ENCODE measurements at places on chromosomes 6 and 20. TPM values are rescaled to one million over a fixed set of nuclear protein-coding genes. Genes with fewer than 3 reads are reported as not detected.

Gene OPRM1
- not detected for total RNA-seq

DNA sequence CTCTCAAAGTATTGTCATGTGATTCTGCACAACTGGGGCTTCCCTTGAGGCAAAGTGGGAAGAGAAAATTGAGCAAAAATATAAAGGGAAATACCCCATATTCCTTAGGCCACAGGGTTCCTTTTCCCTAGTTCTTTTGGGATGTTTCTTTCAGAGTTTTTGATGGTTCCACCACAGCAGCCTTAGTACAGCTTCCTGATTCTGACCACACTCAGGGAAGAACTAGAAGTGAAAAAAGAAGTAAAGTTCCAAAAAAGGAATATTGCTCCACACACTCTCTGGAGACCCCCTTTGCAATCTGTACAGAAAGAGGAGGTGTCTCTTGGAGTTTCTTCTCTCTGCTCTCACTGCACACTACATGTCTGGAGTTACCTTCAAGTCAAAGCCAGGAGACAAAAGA, 27.9 kb upstream of the HLA-DQA2 start:
- H3K4me1 ChIP-seq, result no peaks in the 10 kb centered on the region
- no peak for DNase-seq
- no peak overlapping the region for H3K27ac ChIP-seq
- no peaks in the 10 kb centered on the region for H3K27me3 ChIP-seq
- no peaks in the 10 kb centered on the region for H3K36me3 ChIP-seq

DNA sequence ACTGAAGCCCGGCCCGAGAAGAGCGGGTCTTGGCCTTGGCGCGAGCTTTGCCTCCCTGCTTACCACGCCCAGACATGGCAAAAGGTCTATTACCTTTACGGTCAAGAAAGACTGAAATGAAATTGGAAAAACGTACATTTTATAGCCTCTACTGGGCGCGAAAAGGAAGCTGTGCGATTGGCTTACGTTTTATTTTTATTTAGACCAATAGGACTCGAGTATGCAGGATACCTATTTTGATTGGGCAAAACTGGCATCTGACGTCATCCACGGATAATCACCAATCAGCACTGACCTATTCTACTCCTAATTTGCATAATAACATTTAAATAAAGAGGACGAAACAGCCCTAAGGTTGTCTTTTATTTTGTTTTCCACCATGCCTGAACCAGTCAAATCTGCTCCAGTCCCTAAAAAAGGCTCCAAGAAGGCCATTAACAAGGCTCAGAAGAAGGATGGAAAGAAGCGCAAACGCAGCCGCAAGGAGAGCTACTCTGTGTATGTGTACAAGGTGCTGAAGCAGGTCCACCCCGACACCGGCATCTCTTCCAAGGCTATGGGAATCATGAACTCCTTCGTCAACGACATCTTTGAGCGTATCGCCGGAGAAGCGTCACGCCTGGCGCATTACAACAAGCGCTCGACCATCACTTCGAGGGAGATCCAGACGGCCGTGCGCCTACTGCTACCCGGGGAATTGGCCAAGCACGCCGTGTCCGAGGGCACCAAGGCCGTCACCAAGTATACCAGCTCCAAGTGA, 97.4 kb downstream of the OR2B2 start:
- no peaks in the 10 kb centered on the region for H3K27me3 ChIP-seq
- H3K36me3 ChIP-seq, result no peaks in the 10 kb centered on the region
- peak; percentile 87 for DNase-seq

Gene RBPJL
- total RNA-seq, result not detected

DNA sequence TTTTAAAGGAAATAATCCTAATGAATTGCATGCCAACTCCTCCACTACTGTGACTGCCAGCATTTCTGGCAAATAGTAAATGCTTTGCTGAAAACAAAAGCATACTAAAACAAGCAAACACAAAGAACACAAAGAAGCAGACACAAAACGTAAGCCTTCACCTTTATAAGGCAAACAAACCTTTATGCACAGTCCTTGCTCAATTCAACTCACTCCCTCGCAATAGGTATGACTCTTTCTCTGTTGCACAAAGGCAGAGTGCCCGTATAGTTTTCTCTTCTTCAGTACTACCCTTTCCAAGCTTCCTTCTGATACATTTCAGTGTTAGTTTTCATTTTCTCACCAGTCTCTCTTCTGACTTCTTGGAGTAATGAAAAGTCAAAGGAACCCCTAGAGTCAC, 63.9 kb downstream of the PDE10A start:
- no peaks in the 10 kb centered on the region for H3K4me1 ChIP-seq
- no peaks in the 10 kb centered on the region for H3K36me3 ChIP-seq
- no peak for DNase-seq
- H3K27ac ChIP-seq, result peak overlapping the region; percentile 28
- H3K27me3 ChIP-seq, result no peaks in the 10 kb centered on the region

- H3K4me3 ChIP-seq, result no peak overlapping the region
- no peaks in the 10 kb centered on the region for H3K4me1 ChIP-seq
- no peaks in the 10 kb centered on the region for H3K27me3 ChIP-seq
These were observed 810.7 kb downstream of the MAFB start for GRCh38 chr20:39878320-39878719.

DNA sequence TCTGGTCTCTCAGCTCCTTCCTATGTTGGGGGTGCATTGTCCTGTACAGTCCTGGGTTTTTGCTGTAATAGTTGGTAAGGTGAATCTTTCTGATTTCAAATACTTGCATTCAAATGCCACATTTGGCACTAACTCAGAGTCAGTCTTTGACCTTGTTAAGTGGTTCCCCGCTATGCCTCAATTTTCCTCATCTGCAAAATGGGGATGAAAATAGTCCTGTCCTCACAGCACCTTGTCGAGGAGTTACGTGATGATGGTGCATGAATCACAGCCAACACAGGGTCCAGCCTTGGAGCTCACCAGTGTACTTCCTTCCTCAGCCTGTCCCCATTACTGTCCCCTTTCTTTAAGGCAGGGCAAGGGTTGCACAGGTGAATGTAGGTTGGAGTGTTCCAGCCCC, 1.1 kb downstream of the WFDC5 start:
- no peak overlapping the region for H3K4me3 ChIP-seq
- no peak for DNase-seq
- no peaks in the 10 kb centered on the region for H3K4me1 ChIP-seq
- H3K36me3 ChIP-seq, result no peaks in the 10 kb centered on the region
- H3K27me3 ChIP-seq, result no peaks in the 10 kb centered on the region
- no peak overlapping the region for H3K27ac ChIP-seq

DNA sequence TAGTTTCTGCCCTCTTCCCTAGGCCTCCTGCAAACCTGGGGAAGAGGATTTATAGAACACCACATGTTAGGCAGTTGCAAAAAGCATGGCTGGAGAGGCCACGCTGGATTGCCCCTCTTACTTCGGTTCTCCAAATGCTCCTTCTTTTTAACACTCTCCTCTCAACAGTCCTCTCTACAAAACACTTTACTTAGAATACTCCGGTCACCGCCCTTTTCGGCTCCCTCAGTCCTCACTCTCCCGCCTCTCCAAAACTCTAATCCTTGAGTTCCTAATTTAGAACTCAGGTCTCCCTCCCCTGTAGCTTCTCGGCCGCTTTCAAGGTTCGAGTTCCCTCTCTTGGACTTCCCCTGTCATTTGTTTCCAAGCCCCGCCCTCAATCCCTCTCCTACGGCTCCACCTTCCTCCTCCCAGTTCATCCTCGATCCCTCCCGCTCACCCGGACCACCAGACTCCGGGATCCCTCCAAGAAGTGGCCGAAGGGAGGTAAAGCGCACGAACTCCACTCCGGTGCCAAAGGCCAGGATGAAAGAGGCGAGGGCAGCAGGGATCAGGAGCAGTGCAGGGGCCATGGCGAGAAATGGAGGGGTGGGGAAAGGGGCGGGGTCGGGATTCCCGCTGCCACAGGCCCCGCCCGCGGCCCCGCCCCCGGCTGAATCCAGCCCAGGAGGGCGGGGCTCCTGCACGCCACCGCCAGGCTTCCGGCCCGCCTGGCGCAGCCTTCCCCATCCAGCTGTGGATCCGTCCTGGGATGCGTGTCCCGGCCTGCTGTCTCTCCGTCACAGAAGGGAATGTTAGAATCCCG, at the start of gene NRM:
NRM (minus strand) TSS at position 582 of the 805 bp plus-strand sequence; CDS start at position 572, 10 bp downstream.
- H3K27ac ChIP-seq, result peak within 1 kb of the TSS; percentile 86
- no peaks in the 10 kb centered on the region for H3K36me3 ChIP-seq
- no peaks in the 10 kb centered on the region for H3K4me1 ChIP-seq
- no peaks in the 10 kb centered on the region for H3K27me3 ChIP-seq

DNA sequence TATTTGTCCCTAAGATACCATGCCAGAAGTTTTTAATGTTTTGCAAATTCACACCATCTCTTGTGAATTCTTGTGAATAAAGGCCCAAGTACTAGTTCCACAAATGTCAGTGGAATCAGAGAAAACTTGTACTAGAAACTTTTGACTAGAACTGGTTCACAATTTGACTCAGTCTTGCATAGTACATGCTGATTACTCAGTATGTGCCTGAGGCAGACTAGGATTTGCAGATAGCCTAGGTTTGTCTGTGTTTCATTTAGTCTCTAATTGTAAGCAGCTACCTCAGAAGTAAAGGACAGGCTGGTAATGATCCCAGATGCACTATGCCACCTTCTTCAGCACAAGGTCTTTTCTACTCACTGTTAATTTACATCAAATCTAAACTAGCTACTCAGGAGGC, 34.2 kb upstream of the GSTA4 start:
- no peaks in the 10 kb centered on the region for H3K4me1 ChIP-seq
- no peak overlapping the region for H3K27ac ChIP-seq
- no peak overlapping the region for H3K4me3 ChIP-seq
- no peaks in the 10 kb centered on the region for H3K27me3 ChIP-seq
- no peak for DNase-seq

DNA sequence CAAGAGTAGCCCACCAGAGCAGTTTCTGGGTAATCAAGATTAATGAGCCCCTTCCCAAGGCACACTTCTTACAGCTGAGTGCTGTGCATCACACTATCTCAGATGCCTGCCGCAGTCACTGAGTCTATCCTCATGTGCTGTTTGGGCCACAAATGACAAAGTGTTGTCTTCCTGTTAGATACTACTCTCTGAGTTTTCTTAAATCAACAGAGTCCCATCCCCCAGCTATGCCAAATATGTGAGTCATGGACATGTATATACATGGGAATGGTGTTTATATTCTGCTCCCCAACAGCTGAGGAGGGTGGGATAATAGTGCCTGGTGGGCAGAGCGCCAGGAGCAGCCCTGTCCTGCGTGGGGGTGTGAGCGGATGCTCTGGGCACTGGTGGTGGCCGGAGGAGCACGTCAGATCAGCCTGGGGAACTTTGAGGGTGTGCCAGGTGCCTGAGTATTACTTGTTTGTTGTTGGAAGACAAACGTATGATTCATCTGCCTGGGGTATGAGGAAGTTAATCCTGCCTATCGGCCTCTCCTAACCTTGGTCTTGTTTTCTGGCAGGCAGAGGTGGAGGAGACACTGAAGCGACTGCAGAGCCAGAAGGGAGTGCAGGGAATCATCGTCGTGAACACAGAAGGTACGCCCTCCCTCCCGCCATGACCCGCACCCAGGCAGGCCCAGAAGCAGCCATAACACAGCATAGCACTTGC, 9.6 kb downstream of the DYNLRB1 start:
- no peaks in the 10 kb centered on the region for H3K36me3 ChIP-seq
- no peak overlapping the region for H3K4me3 ChIP-seq
- DNase-seq, result peak; percentile 96

Gene USP49
- 19.5 TPM for total RNA-seq

Gene HLA-DRA
- 145 TPM for total RNA-seq

GRCh38 chr6:163095401-163095800, 319.1 kb upstream of the QKI start:
- no peak for DNase-seq
- no peaks in the 10 kb centered on the region for H3K27me3 ChIP-seq
- H3K4me3 ChIP-seq, result no peak overlapping the region

Gene PNLDC1
- not detected for total RNA-seq

DNA sequence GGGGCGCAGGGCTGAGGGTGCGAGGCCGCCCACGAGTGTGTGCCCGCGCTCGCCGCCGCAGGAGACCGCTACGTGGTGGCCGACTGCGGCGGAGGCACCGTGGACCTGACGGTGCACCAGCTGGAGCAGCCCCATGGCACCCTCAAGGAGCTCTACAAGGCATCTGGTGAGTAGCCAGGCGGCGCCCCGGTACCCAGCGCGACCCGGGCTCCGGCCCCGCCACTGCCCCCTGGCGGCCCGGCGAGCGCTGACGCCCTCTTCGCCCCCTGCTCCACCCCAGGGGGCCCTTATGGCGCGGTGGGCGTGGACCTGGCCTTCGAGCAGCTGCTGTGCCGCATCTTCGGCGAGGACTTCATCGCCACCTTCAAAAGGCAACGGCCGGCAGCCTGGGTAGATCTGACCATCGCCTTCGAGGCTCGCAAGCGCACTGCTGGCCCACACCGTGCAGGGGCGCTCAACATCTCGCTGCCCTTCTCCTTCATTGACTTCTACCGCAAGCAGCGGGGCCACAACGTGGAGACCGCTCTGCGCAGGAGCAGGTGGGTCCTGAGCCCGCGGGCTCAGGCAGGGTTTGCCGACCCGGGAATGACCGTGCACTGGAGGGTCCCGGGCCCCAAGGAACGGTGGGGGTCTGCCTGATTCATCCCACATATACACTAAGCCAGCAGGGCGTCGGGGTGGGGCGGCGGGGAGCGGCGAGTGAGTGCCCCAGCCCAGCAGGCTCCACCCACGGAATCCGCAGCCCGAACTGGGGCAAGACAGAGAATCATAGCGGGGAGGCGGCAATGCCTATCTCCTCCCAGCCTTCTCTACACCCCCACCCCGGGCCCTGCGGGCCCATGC, 17.4 kb downstream of the HSPA12B start:
- no peak overlapping the region for H3K27ac ChIP-seq
- no peak for DNase-seq
- H3K4me1 ChIP-seq, result peaks cover 4% of the 10 kb centered on the region
- no peaks in the 10 kb centered on the region for H3K36me3 ChIP-seq
- H3K27me3 ChIP-seq, result peaks cover 9% of the 10 kb centered on the region

GRCh38 chr6:138821519-138821918, 25.6 kb downstream of the ECT2L start:
- DNase-seq, result no peak

DNA sequence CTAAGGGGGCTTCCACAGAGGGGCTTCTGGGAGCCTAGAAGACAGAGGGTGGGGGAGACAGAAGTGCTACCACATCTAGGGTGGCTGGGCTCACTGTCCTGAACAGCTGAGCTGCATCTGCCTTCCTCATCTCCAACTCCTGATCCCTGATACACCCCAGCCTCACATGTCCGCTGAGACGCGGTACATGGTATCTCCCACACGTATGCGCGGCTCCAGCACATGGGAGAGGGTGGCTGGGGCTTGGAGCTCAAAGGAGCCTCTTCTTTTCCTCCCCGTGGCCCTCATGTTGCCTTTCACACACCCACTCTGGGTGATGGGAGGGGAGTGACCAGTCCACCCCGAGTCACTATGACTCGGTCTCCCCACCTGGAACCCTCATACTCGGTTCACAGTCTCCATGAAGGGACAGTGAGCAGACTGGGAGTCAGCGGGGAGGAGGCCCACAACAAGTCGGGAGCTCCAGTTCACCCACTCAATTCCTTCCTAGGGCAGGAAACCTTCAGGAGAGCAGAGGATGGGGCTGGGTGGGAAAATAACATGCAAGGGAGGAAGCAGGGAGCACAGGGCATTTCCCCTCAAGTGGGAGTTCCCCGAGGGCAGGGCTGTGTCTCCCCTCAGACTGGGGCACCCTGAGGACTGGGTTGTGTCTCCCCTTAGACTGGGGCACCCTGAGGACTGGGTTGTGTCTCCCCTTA, 61.7 kb downstream of the MRPL14 start:
- no peaks in the 10 kb centered on the region for H3K36me3 ChIP-seq
- no peak overlapping the region for H3K4me3 ChIP-seq
- H3K27me3 ChIP-seq, result no peaks in the 10 kb centered on the region
- no peak overlapping the region for H3K27ac ChIP-seq

Measured in prostate gland (tissue), 2 donors.